Mesothelial cell of epicardium (in vitro differentiated cells): ENCODE measurements at places on chromosomes 6 and 20.

- H3K27me3 ChIP-seq = no peaks in the 10 kb centered on the region
- no peak for DNase-seq
- H3K27ac ChIP-seq = no peak overlapping the region
- peaks cover 3% of the 10 kb centered on the region for H3K36me3 ChIP-seq
Observed at GRCh38 chr6:8066108-8066507, 1.9 kb upstream of the BLOC1S5 start.

GRCh38 chr20:30812739-30813411 is 444.6 kb upstream of the DEFB115 start:
- peaks cover 14% of the 10 kb centered on the region for H3K36me3 ChIP-seq
- DNase-seq = no peak
- no peak overlapping the region for H3K4me3 ChIP-seq
- H3K4me1 ChIP-seq = no peaks in the 10 kb centered on the region
- no peak overlapping the region for H3K27ac ChIP-seq
- H3K27me3 ChIP-seq = no peaks in the 10 kb centered on the region

- no peak for DNase-seq
- H3K4me3 ChIP-seq = no peak overlapping the region
Observed at GRCh38 chr6:154164397-154164796, 125.4 kb downstream of the OPRM1 start.

DNA sequence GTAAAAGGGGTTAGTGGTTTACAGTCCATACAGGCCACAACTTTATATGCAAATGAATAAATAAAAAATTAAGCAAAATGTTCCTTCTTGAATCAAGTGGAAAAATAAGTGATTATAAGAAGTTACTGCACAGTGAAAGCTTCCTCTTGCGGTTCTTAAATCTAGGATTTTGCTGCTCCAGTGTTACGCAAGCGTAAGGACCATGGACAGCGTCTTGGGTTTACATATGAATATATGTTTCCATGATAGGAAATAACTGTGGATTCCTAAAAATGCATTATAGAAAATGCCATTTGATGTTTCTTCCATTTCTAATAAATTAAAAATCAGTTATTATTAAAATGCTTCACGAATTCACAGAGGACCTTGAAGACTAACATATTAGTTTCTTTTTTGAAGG is 176.6 kb upstream of the POU3F2 start:
- DNase-seq = peak; percentile 64
- H3K4me3 ChIP-seq = no peak overlapping the region
- H3K27me3 ChIP-seq = peaks cover 6% of the 10 kb centered on the region
- no peaks in the 10 kb centered on the region for H3K36me3 ChIP-seq
- no peak overlapping the region for H3K27ac ChIP-seq

- no peak overlapping the region for H3K4me3 ChIP-seq
- DNase-seq = no peak
- H3K27ac ChIP-seq = no peak overlapping the region
- peaks cover 5% of the 10 kb centered on the region for H3K27me3 ChIP-seq
- H3K4me1 ChIP-seq = peaks cover 10% of the 10 kb centered on the region
- no peaks in the 10 kb centered on the region for H3K36me3 ChIP-seq
Observed at GRCh38 chr6:14002176-14002947, 77.6 kb downstream of the RNF182 start.

DNA sequence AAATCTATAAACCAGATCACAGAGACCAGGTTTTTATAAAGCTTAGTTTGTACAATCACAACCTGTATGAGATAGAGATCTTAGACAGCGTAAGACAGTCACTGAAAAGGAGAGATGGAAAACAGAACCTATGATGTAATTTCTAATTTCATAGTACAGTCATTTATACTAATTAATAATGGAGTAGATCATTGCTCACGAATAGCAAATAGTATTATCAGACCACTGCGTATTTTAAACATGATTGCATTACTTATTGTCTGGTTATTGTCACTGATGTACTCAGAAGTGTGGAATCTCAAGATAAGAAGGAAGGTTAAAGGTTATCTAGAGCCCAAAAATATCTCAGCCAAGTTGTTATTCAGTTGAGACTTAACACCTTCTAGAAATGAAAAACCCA is 115.6 kb downstream of the KHDC1L start:
- H3K36me3 ChIP-seq = peaks cover 1% of the 10 kb centered on the region
- peaks cover 29% of the 10 kb centered on the region for H3K4me1 ChIP-seq
- H3K4me3 ChIP-seq = no peak overlapping the region
- DNase-seq = no peak
- no peaks in the 10 kb centered on the region for H3K27me3 ChIP-seq
- peak overlapping the region; percentile 72 for H3K27ac ChIP-seq

DNA sequence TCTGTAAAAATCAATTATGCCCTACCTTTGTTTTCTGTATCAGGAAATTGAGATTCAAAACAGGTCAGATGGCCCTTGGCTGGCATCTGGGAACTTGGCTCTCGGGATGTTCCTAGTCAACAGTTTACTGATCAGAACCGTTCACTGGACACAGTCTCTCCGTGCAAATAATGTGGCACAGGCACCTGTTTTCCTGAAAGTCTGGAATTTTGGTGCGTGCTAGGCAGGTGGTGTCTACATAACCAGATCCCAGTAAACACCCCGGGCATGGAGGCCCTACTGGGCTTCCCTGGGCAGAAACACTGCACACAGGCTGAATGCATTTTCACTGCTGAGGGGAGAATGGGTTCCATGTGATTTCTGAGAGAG is 7.5 kb downstream of the SNHG17 start:
- no peak for DNase-seq
- H3K4me1 ChIP-seq = peaks cover 4% of the 10 kb centered on the region
- H3K27me3 ChIP-seq = no peaks in the 10 kb centered on the region
- H3K36me3 ChIP-seq = peaks cover 54% of the 10 kb centered on the region
- H3K27ac ChIP-seq = no peak overlapping the region

DNA sequence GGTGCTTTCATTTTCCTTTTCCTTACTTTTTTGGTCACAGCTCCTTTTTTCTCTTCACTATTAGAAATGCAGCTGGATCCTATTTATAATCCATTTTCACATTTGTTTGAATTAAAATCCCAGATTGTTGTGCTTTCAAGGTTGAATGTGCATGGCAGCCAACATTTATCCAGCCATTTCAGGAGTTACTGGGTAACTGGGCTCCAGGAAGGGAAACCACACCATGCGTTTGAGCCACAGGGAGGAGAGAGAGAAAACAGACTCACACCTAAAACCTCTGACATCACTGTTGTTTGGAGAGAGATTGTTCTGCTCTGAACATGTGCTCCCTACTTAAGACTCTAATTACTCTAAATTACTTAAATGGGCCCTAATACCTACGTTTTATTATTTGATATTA is 173.4 kb downstream of the BMP2 start:
- DNase-seq = no peak
- H3K4me1 ChIP-seq = peaks cover 2% of the 10 kb centered on the region
- H3K27me3 ChIP-seq = no peaks in the 10 kb centered on the region
- no peak overlapping the region for H3K4me3 ChIP-seq

- no peak overlapping the region for H3K4me3 ChIP-seq
- peaks cover 20% of the 10 kb centered on the region for H3K36me3 ChIP-seq
- no peak for DNase-seq
- H3K27me3 ChIP-seq = peaks cover 98% of the 10 kb centered on the region
- H3K4me1 ChIP-seq = peaks cover 17% of the 10 kb centered on the region
Observed at GRCh38 chr20:58841539-58842264, 9.0 kb downstream of the GNAS-AS1 start.

DNA sequence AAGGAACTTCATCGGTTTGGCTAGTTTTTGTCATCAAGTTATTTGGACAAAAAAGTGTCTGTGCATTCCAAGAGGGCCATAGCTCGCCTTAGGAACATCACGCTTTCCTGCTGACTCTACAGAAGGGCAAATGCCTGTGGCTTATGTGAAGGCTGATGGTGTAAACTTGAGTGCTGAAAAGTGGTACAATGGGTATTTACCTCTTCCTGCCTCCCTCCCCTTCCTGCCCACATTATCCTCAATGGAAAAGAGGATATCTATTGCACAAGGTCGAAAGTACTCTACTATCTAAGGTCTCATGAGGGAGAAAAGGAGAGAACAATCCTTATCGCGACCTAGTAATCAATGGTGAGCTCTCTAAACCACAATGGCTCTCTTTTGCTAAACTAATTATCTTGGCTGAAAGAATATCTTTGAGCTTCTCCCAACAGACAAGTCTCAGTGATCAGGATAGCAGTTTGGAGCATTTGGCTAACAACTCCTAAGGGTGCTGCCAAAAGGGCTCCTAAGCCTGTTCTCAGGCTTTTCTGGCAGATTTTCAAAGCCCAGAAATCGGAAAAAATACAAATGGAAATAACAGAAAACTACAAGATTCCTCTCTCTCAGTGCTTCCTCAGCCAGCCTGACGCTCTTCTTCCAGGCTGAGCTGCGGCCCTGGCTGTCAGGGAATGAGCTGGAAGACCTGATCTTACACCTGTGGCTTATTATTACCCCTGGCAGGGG is 42.6 kb upstream of the ENPP1 start:
- H3K27me3 ChIP-seq = no peaks in the 10 kb centered on the region
- no peak overlapping the region for H3K27ac ChIP-seq
- no peaks in the 10 kb centered on the region for H3K36me3 ChIP-seq
- H3K4me3 ChIP-seq = no peak overlapping the region
- peaks cover 14% of the 10 kb centered on the region for H3K4me1 ChIP-seq
- no peak for DNase-seq

- H3K4me3 ChIP-seq = no peak overlapping the region
- no peak for DNase-seq
- H3K27ac ChIP-seq = no peak overlapping the region
- H3K4me1 ChIP-seq = no peaks in the 10 kb centered on the region
- no peaks in the 10 kb centered on the region for H3K27me3 ChIP-seq
Observed at GRCh38 chr6:154229786-154230185, 126.8 kb downstream of the IPCEF1 start.

DNA sequence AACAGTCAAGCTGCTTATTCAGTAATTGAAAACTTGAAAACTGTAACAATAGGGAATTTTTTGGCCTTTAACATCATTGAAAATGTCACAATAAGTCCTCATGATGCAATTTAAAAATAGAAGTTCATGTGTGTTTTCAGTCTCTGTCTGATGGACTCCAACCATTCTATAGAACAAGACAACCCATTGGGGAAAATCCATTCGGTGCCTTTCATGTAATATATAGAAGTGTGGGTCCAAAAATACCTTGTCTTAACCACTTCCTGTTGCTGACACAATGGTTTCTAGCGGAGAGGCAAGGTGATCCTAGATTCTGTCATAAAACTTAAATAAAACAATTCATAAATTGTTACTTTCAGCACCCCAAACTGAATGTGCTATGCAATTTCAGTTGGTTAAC is 1131.3 kb upstream of the MAP3K7 start:
- H3K27ac ChIP-seq = no peak overlapping the region
- no peaks in the 10 kb centered on the region for H3K36me3 ChIP-seq
- peaks cover 2% of the 10 kb centered on the region for H3K27me3 ChIP-seq
- peaks cover 15% of the 10 kb centered on the region for H3K4me1 ChIP-seq
- no peak for DNase-seq
- no peak overlapping the region for H3K4me3 ChIP-seq

- H3K4me3 ChIP-seq = no peak overlapping the region
- peaks cover 18% of the 10 kb centered on the region for H3K36me3 ChIP-seq
- no peak overlapping the region for H3K27ac ChIP-seq
- H3K4me1 ChIP-seq = peaks cover 24% of the 10 kb centered on the region
- DNase-seq = no peak
Observed at GRCh38 chr20:21322921-21323331, 19.8 kb downstream of the XRN2 start.

DNA sequence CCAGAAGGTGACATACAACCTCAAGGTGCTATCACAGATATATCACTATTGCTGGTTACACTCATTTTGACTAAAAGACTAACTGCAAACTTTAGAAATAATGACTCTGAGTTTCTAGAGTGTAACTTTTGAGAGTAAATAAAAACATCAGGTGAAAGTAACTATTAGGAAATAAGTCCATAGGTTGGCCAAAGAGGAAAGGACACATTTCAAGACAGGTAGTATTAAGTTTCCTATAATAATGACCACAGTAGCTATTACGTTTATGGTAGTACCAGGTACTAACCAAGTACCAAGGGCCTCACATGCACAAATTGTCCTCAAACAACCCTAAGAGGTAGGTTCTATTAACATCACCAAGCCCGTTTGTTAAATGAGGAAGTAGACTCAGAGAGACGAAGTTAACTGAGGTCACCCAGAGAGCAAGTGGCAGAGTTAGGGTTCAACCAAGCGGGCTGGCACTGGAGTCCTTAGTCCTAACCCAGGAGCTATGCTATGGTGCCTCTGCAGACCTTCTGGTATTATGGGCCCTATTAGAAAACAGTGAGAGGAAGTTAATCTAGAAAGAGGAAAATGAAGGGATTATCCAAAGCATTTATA is 36.8 kb downstream of the HEBP2 start:
- peaks cover 37% of the 10 kb centered on the region for H3K36me3 ChIP-seq
- H3K27ac ChIP-seq = peak overlapping the region; percentile 17
- peaks cover 38% of the 10 kb centered on the region for H3K4me1 ChIP-seq
- DNase-seq = no peak
- H3K4me3 ChIP-seq = no peak overlapping the region
- H3K27me3 ChIP-seq = no peaks in the 10 kb centered on the region

DNA sequence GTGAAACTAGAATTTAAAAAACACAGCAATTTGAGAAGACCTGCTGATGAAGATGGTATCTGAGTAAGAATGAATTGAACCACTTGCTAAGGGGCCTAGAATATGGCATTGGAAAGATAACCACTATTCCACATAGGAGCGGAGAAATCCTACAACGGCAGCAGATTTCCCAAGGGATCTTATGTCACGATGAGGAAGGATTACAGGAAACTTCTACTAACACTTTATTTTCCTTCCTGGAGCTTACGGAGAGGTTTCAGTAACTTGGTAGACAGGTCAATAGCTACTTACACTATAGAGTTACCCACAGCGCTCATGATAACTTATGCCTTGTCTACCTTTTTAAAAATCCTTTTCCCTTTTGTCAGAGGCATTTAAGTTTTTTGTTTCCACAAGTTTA is 11.8 kb upstream of the TCF21 start:
- peaks cover 52% of the 10 kb centered on the region for H3K27me3 ChIP-seq
- no peak overlapping the region for H3K27ac ChIP-seq
- no peak for DNase-seq
- no peaks in the 10 kb centered on the region for H3K36me3 ChIP-seq

GRCh38 chr20:12835999-12836398 is 172.8 kb upstream of the SPTLC3 start:
- peaks cover 26% of the 10 kb centered on the region for H3K4me1 ChIP-seq
- H3K36me3 ChIP-seq = no peaks in the 10 kb centered on the region
- H3K4me3 ChIP-seq = no peak overlapping the region
- no peak overlapping the region for H3K27ac ChIP-seq

- H3K4me1 ChIP-seq = peaks cover 10% of the 10 kb centered on the region
- no peak for DNase-seq
- H3K36me3 ChIP-seq = no peaks in the 10 kb centered on the region
- no peak overlapping the region for H3K4me3 ChIP-seq
Observed at GRCh38 chr6:164010441-164011103, 596.1 kb downstream of the QKI start.

- no peak for DNase-seq
- H3K4me3 ChIP-seq = no peak overlapping the region
- H3K36me3 ChIP-seq = peaks cover 12% of the 10 kb centered on the region
- H3K27ac ChIP-seq = peak overlapping the region; percentile 94
Observed at GRCh38 chr6:41022294-41022693, 16.7 kb downstream of the UNC5CL start.

DNA sequence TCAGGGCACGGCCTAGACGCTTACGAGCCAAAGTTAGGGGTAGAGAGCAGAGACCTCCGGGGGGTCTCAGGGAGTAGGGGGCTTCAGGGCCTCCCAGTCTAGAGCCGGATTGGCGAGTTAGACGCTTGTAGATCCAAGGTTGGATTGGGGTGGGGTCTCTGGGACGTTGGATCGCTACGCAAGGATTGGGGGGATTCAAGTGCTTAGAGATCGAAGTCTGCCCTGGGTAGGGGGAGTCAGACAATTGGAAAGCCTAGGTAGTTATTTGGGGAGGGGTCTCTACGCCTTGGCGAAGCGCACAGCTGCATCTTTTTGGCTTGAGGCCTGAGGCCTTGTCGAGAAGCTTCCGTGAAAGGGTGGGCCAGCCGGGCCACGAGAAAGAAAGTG is 469 bp downstream of the STX16 start:
- H3K4me1 ChIP-seq = peaks cover 37% of the 10 kb centered on the region
- H3K4me3 ChIP-seq = peak overlapping the region; percentile 92
- no peaks in the 10 kb centered on the region for H3K36me3 ChIP-seq
- DNase-seq = peak; percentile 76
